ENCODE measurements at places on chromosomes 6 and 20.

- DNase-seq: no peak
These were observed 990.7 kb upstream of the FLRT3 start for GRCh38 chr20:15328084-15328483.

DNA sequence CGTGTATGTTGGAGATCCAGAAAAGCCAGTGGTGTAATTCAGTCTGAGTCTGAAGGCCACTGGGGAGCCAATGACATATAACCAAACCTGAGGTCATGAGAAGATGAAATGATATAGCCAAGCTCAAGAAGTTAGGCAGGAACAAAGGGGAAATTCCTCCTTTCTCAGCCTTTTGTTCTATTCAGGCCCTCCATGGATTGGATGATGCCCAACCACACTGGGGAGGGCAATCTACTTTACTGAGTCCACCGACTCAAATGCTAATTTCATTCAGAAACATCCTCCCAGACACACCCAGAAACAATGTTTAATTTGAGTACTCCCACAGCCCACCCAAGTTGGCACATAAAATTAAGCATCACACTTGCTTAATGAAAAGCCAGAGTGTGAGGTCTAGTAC, 183.6 kb downstream of the GJA1 start:
- no peak for DNase-seq

DNA sequence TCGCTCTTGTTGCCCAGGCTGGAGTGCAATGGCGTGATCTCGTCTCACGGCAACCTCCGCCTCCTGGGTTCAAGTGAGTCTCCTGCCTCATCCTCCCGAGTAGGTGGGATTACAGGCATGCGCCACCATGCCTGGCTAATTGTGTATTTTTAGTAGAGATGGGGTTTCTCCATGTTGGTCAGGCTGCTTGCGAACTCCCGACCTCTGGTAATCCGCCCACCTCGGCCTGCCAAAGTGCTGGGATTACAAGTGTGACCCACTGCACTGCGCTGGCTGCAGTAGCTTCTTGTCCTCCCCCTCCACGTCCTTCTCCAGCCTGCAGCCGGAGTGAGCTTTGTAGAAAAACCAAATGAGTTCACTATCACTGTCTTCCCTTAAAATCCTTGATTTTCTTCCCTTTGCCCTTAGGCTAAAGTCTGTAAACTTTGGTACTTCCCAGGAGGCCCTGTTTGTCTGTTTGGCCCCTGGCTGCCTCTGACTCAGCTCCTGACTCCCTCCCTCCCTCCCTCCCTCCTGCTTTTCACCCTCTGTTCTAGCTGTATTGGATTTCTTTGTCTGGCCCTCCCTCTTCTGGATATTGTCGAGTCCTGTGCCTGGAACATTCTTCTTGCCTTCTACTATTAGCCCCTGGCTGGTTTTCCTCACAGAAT, 12.9 kb downstream of the PARD6B start:
- DNase-seq: no peak

GRCh38 chr20:9647741-9648140, 133.4 kb downstream of the LAMP5 start:
- DNase-seq: no peak

DNA sequence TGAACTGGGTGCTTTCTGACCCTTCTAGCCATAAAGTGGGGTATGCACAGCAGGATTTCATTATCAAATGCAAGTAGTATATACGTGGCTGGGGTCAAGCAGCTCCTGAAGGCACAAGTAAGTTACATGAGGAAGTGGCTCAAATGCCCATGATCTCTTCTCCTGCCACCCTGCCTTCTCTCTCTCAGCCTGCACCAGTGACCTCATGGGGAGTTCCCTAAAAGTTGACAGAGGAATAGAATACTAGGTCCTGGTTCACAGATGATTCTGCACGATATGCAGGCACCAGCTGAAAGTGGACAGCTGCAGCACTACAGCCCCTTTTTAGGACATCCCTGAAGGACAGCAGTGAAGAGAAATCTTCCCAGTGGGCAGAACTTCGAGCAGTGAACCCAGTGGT, 282.0 kb downstream of the BCKDHB start:
- DNase-seq: no peak

DNA sequence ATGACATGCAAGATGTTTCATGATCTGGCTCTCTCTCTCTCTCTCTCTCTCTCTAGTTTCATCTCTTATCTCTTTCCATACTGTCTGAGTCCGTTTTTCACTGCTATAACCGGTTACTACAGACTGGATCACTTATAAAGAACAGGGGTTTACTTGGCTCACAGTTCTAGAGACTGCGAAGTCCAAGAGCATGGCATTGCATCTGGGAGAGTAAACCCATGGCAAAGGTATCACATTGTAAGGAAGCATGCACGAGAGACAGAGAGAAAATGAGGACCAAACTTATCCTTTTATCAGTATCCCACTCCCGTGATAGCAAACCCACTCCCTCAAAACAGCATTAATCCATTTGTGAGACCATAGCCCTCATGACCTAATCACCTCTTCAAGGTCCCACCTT, 7.2 kb upstream of the AGPAT4 start:
- DNase-seq: no peak

- no peak for DNase-seq
These were observed 28.6 kb downstream of the DEFB114 start for GRCh38 chr6:49935387-49935786.

DNA sequence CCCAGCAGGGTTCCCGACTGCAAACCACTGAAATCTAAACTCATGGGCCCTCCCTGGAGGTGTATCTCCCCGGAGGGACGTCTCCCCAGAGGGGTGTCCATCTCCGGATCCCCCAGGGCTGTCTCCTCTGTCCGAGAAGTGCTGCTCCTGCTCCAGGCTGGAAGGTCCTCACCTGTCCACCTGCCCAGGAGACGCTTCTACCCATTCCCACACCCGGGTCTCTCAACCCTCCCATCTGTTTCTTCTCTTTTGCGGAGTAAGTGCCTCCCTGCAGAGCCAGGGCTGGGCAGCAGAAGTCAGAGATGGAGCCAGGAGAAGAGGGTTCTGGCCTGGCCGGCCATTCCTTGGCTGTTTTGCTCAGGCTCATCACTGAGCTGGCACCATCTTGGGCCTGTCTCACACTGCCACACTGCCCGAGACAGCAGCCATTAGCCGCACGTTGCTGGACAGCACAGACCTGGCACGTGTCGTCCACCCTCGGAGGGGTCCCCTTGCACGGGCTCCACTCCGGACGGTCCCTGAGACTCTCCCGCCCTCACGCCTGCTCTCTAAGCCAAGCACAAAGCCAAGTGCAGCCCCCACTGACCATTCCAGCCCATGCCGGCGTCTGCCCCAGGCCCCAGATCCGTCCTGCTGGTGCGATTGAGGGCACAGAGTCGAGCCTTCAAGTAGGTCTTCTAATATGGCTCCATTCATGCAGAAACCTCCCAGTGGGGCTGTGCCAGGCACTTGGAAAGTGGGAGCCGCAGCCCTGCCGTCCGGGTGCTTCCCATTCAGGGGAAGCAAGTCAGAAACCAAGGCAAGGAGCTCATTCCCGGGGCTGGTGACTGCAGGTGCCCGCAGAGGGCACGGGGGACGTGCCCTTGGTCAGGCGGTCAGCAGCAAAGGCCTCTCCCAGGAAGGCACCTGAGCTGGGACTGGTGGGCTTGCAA, 367.7 kb downstream of the TAF4 start:
- DNase-seq: no peak

- no peak for DNase-seq
These were observed 5.6 kb downstream of the MYLK2 start for GRCh38 chr20:31824554-31825313.

Measured in activated naive CD8-positive, alpha-beta T cell treated with anti-CD3 and anti-CD28 coated beads, Interleukin-2, amount 50 U/mL, for 16 hours (primary cell).